ENCODE measurements at places on chromosomes 3 and 15.

GRCh38 chr3:100141586-100141985 lies 27.3 kb upstream of the FILIP1L start:
- no peak for DNase-seq

DNA sequence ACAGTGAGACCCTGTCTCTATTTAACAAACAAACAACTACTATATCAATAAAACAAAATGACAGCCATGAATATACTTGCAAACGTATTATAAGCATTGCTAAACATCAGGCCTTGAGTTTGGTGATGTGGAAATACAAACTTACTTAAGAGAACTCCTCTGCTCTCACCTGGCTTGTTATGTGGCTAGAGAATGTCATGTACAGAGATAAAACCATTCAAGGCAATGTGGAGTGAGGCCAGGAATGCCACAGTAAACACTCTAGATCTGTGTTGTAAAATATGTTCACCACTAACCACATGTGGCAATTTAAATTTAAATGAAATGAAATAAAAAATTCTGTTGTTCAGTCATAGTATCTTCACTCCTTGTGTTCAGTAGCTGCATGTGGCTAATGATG lies 22.7 kb upstream of the RARB start:
- no peak for DNase-seq

DNA sequence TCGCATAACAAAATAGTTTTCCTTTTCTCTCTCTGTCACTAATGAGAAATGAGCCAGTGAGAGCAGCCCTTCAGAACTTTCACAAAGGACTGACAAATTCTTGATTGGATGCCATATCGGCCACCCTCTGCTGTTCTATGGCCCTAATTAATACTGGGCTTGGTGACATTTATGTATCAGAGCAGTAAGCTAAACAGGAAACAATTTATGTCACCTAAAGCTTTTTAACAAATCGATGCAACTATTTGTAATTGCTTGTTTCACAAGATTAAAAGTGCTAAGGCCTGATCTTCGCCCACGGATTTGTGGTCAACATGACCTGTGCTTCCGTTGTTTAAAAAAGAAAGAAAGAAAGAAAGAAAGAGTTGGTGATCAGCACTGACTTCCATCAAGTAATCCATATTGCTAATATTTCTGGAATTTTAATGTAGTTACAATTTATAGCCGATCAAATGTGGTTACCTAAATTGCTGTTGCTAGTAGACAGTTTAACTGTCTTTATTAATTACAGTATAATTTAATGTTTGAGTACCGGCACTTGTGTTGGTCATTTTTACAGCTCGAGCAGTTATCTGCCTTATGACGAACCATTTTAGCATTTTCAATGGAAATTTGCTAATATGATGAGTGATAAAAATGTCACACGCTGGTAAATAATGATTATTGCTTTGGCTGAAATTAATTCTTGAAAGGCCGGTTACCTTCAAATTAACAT lies 631.3 kb downstream of the FOXP1 start:
- DNase-seq = no peak

DNA sequence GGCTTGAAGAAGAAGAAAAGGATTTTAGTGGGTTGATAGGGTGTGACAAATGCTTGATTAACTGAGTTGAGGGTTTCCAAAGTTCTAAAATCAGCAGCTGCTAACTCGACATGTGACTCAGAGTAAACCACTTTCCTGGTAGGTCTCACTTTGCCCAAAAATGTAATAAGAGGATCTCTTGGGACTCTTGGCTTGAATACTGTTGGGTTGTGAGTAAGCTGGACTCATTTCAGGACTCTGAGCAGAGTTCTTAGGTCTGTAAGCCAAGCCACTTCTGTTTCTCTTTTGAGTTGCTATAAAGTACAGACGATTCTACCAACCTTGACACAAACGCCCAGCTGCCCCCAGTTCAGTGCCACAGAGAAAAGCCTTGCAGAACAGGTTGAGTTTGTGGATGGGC lies 241.1 kb downstream of the ZNF621 start:
- no peak for DNase-seq

All from effector CD4-positive, alpha-beta T cell (primary cell).